ENCODE measurements at places on chromosomes 2 and 18.
A peak's percentile ranks its signal among the peaks of the same experiment; 100 is the strongest.

DNA sequence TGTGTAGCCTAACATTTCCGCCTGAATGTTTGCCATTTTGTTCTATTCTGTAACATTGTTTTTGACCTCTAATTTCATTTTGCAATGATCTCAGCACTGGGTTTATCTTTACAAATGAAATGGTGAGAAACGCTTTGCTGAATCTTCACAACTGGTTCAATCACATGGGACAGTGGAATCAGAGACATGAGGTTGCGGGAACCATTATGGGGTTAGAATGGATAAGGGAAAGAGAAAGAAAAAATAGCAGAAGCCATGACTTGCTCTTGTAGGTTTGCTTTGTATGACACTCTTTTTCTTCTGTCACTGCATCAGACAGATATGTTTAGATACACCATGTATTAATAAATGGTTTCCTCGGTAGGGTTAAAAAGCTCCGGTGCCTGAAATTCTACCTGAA is 114.3 kb upstream of the PELI1 start:
- DNase-seq, result no peak

GRCh38 chr18:13374468-13375301 is 156.1 kb downstream of the LDLRAD4 start:
- DNase-seq, result no peak

DNA sequence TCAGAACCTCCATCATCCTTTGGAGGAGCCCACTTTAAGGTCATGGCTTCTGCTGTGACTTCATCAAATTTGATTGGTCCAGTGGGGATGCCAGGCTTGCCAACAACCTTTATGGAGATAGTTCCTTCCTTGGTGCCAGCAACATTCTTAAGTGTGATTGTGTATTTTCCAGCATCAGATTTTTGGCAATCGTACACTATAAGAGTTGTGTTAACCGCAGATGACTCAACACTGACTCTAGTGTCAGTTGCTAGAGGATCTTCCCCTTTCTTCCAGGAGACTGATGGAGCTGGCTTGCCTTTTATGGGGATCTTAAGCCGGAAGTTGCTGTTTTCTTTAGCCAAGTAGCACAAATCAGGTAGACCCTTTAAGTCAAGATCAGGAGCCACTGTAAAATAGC is 98.7 kb downstream of the PLEKHA3 start:
- DNase-seq, result no peak

GRCh38 chr2:44184106-44184505 is 15.4 kb downstream of the PPM1B start:
- no peak for DNase-seq

DNA sequence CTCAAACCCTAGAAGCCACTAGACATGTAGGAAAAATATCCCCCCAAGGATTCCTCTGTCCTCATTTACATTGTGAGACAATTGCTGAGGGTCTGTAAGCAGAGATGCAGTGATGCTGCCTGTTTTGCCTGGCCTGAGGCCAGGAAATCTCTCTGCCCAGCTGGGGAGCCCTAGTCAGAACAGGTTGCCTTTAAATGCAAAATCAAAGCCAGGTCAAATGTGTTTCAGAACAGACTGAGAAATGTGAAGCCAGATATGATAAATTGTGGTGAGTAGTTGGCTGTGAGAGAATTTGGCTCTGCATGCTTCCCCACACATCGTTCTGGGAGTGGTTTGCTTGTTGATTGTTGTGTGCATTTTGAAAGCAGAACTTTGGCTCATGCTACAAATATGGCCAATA is 38.4 kb upstream of the NXPH2 start:
- DNase-seq, result no peak

GRCh38 chr2:95012881-95013550 is 12.5 kb upstream of the MAL start:
- no peak for DNase-seq

GRCh38 chr18:67650686-67651385 is 134.3 kb upstream of the DSEL start:
- DNase-seq, result no peak

DNA sequence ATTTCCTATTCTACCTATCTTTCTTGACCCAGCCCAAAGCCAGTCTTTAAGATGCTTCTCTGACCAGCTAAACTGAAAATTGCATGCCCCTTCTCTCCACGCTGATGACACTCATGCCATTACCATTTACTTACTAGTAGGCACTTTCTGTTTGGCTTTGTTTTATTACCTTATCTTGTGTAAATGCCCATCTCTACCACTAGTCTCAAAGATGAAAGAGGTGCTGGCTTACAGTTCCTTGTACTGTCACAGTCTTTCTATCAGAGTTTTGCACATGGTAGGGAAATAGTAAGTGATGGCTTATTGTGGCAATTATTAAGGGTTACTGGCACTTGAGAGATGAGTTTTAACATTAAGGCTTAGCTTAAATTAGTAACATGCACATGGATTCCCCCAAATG is 352.1 kb downstream of the RBM43 start:
- no peak for DNase-seq

GRCh38 chr18:9827211-9827792 is 58.5 kb upstream of the TXNDC2 start:
- DNase-seq, result no peak

GRCh38 chr2:103873716-103874351 is 980.1 kb upstream of the POU3F3 start:
- no peak for DNase-seq

DNA sequence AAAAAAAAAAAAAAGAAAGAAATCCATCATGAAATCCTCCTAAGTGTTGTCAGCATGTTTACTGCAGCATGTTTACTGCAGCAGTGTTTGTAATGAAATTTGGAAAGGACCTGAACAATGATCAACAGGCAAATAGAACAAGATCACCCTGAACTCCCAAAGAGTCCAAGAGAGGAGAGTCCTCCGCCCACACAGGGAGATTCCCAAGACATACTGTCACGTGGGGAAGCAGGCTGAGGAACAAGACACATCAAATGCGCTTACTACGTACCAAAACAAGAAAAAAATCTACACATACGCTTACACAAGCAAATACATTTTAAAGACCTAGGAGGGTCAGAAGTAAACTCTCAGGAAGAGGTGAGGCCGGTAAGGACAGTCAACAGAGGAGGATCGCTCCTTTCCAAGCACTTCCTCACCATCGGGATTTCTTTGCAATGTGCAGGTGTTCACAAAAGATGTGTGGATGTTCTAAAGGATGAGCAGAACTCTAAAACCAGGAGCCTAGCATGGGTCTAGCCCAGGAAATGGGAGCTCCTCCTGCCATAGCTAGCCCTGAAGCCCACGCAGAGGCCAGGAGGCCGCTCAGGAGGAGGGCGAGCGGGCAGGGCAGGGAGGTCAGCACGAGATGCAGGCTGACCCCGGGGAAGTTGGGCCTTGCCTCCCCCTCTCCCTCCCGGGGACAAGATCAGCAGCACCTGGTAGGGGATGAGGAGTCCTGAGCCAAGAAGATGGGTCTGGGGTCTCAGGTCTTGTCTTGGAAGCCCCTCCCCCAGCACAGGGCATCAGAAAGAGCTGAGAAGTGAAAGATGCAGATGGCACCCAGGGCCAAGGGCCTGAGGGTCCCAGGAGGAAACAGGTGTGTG is 66.4 kb downstream of the ZNF516 start:
- no peak for DNase-seq

GRCh38 chr2:149192427-149192826 is 138.0 kb upstream of the LYPD6 start:
- DNase-seq, result no peak

DNA sequence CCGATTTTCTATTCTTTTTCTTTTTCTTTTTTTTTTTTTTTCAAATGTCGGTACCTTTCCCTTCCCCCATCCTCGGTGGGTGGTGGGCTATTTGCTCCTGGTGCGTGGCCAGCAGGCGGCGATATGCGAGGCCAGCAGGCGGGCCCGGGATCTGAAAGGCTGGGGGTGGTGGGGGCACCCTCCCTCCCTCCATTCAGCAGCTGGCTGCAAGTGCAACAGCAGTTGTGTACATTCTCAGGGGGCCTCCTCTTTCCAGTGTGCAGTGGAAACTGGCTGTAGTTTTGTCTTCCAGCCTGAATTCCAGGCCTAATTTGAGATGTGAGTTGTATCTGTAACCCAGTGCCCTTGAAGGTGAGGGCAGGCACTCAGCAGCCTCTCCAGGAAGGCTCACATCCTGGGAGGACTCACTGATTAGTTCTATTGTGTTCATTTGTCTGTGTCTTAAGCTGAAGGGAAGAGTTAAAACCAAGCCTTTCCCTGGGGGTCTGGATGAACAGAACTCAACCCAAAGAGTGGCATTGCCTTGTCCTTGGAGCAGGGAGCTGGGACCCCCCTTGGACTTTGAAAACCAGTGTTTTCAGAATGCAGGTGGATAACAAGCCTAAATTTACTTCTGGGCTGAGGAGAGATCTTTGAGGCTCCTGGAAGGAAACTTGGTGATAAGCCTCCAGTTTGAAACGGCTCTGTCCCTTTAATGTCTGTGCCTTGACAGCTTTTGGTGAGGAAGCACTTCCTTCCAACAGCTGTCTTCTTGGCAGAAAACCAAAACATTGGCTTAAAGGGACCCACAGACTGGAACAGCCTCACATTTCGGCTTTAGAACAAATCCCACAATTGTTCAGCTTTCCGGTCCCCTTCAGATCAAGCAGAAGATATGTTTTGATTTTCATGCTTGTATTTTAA is 3.3 kb downstream of the MYCN start:
- peak; percentile 26 for DNase-seq

GRCh38 chr2:231394211-231395141 is 1.0 kb upstream of the B3GNT7 start:
- DNase-seq, result peak; percentile 10

GRCh38 chr2:167651406-167652151 is 595.8 kb downstream of the STK39 start:
- no peak for DNase-seq

DNA sequence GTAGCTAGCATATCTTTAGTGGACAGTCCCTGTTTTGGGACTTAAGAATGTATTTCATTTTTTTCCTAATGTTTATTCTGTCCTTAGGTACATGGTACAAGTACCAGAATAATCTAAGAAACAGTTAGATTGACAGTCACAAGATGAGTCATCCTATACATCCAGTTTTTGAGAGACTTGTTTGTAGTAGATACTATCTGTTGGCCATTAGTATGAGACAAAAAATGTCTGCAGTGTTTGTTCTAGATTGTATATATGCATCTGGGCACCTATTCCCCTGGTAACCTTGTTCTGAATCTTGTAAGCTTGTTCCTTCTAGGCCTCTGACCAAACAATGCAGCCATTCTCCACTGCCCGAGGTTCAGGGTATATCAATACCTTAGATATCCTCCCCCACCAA is 1343.5 kb downstream of the SUCLG1 start:
- no peak for DNase-seq

- no peak for DNase-seq
These were observed 433.7 kb downstream of the FIGN start for GRCh38 chr2:163302141-163302540.

GRCh38 chr18:21406116-21406515 is 164.1 kb downstream of the GREB1L start:
- DNase-seq, result no peak

GRCh38 chr2:7915302-7916091 is 766.4 kb upstream of the ID2 start:
- no peak for DNase-seq

DNA sequence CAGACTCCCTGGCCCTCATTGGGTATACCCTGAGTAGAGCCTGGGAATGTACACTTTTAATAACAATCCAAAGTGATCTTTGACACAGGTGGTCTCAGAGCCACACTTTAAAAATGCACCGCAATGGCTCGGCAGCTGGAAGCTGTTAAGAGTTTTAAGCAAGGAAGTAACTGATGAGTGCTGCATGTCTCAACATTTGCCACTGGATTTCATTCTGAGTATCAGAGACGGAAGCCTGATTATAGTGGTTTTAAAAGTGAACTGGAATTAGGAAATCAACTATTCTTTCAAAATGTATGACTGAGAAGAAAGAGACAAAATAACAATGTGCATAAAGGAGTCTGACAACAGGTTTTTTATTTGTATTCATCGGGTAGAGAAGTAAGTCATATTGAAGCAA is 7.5 kb downstream of the MBOAT2 start:
- DNase-seq, result no peak

GRCh38 chr18:62776024-62776570 is 60.8 kb downstream of the PHLPP1 start:
- no peak for DNase-seq

GRCh38 chr2:675460-675859 is 1.7 kb downstream of the TMEM18 start:
- peak; percentile 26 for DNase-seq

DNA sequence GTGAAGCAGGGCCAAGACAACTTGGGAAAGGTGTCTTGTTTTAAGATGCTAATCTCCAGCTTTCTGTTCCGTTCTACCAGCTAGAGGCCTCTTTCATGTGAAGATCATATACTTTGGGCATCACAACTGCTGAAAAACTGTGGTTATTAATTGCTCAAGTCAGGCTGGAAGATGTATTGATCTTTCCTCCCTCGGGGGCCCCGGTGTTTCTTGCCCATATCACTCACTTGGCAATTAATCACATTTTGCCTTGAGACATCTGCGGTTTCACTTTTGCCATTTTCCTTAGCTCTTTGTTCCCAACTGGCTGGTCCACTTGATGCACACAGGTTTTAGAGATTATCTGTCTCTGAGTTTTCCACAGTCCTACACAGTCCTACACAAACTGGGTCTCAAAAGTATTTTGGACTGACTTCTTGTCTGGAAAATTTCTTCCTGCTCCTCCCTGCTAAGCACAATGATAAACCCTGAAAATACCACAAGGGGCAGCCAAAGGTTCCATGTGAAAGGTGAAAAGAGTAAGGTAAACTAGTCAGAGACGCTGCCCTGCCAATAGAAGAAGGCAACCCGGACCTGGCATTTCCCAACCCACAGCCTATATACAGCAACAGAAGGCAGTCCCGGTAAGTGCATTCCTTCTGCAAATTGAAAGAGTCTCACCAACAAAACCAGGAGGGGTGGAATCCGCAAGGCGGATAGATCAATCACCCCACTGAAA is 181.0 kb downstream of the AFF3 start:
- no peak for DNase-seq

DNA sequence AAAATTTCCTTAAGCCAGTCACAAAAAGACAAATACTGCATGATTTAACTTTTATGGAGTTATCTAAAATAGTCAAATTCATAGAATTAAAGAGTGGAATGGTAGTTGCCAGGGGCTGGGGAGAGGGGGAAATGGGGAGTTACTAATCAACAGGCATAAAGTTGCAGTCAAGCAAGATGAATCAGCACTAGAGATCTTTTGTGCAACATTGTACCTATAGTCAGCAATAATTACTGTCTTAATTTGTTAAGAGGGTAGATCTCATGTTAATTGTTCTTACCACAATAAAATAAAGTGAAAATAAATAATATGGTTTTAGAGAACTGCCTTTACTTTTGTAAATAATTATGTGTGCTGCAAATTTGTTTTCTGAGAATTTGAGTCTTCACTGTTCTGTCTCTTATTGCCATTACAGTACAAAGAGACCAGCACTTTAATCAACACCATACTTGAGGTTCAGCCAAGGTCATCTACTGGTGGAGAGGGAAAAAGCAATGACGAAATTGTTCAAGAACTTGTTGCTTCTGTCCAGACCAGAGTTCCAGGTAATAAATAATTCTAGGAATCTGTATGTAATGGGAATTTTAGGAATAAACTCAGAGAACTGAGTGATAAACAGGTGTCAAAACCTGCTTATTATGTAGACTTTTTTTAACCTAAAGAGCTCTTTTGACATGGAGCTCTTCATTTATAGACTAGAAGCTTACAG is 75.5 kb downstream of the TRABD2A start:
- no peak for DNase-seq

Data from adrenal gland (tissue), 19 donors.